ENCODE measurements at places on chromosomes 3 and 15.

DNA sequence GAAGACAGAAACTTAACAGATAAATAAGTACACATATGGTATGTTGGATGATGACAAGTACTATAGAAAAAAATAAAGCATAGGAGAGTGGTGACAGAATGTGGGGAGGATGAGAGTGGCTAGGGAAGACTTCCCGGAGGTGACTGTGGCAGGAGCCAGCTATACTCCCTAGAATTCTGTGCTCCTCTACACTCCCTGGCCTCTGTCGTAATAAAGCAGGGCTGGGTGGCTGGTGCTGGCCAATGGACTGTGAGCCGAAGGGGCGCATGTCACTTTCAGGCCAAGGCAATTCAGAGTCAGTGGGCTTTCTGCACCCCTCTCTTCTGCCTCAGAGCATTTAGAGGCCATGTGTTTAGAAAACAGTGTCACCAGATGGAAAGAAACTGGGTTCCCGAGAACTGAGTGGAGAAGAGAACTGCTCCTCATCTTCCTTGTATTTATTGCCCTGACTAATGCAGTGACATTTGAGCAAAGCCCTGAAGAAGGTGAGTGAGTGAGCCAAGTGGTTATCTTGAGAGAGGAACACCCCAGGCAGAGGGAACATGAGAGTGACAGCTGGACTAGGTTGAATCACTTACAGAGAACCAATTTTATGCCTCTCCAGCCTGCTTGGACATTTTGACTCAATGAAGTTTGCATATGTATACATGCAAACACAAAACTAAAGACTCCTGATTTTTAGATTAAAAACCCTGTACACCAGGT is 5.2 kb upstream of the VPS8 start:
- DNase-seq, result no peak

DNA sequence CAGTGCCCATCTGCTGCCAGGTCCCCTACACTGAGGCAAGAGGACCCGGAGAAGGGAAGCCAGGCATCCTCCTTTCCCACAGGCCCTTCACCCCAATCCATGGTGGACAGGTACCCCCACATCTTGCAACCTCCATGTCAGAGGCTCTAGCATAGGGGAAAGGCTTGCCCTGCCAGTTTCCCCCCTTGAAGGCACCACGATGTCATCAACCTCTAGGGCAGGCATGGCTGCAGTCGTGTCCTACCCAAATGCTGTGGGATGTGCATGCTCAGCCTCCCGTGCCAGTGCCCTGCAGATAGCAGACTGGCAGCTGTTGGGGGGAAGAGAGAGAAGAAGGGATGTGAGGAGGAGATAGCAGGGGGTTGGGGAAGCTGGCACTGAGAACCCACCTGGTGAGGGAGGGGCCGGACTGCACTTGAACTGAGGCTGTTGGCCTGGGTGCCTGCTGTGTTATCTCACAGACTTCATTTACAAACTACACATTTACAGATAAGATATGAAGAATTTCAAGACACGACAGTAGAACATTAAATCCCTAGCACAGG is 197.5 kb downstream of the ADAMTS9 start:
- DNase-seq, result no peak

DNA sequence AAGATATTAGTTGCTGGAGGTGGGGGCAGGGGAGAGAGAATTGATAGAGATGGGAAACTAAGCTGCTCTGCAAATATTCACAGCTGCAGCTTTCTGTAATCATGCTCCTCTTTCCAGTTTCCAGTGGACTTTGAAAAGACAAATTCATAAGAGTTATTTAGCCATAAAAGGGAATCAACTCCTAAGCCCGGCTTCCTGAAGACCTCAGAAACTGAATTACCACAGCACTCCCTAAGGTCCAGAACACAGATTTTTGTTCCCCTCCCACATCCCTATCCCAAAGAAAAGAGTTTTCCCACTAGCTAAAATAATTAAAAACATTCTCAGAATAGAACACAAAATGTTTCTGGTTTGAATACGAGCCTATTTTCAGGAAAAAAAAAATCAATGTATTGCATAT is 871.8 kb upstream of the NR2F2 start:
- no peak for DNase-seq

GRCh38 chr3:195162033-195162669 is 108.8 kb downstream of the XXYLT1 start:
- DNase-seq, result no peak
